Stimulated activated CD4-positive, alpha-beta T cell treated with anti-CD3 and anti-CD28 coated beads, Interleukin-1b, Interleukin-23, amount 100 ng/mL, for 24 hours (primary cell): ENCODE measurements at places on chromosomes 2 and 18.

GRCh38 chr2:105795575-105795934 lies 50.8 kb downstream of the NCK2 start:
- no peak for DNase-seq

GRCh38 chr2:61590214-61590613 lies 52.1 kb upstream of the XPO1 start:
- DNase-seq: no peak

DNA sequence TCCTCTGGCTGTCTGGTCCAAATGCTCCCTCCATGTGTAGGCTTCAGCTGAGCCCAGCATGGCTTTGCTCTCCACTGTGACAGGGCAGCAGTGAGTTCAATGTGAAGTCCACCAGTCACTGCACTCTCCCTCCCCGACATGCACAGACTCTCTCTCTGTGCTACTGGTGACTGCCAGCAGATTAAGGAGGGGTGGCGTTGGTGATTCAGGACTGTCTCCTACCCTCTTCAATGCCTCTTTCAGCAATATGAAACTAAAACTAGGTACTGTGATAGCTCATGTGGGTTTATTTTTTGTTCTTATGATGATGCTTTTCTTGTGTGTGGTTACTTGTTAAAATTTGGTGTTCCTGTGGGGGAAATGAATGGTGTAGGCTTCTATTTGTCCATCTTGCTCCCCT lies 201.0 kb upstream of the RBMS1 start:
- no peak for DNase-seq

DNA sequence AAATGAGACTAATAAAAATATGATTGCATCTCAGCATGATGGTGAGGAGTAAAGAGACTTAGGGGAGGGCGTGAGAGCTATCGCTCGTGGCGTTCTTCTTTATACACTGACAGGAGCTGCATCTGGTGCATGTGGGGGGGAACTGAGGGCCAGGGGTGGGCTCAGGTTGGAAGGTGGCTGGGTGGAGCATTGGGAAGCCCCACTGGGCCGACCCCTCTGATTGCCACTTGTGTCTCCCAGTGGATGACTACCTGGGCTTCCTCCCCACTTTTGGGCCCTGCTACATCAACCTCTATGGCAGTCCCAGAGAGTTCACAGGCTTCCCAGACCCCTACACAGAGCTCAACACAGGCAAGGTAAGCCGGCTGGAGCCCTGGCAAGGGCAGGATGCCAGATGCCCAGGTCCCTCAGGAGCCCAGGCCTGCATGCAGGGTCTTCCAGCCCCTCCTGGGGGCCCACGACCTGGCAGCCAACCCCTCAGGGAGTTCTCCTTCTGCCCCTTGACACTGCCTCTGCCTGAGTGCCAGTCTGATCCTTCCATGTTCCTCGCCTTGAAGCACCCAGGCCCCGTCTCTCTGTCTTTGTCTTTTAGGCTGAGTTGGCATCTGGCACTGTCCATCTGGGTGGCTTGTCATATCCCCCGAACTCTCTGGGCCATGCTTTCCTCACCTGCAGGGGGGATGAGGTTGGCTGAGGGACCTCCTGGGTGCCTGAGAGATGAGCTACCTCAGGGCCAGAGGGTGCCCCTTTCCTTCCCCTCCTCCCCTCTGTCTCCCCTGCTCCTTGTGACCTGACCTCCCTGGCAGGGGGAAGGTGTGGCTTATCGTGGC lies 97.7 kb downstream of the DYSF start:
- DNase-seq: no peak

GRCh38 chr2:160956243-160956802 lies 203.9 kb upstream of the TANK start:
- DNase-seq: no peak

- no peak for DNase-seq
Measured at GRCh38 chr2:174535757-174536703, 49.2 kb upstream of the GPR155 start.

- no peak for DNase-seq
Measured at GRCh38 chr2:27271631-27272340, 3.4 kb upstream of the DNAJC5G start.

- no peak for DNase-seq
Measured at GRCh38 chr2:108593547-108594098, 59.4 kb downstream of the LIMS1 start.

- no peak for DNase-seq
Measured at GRCh38 chr2:10279946-10280463, 22.7 kb upstream of the HPCAL1 start.

GRCh38 chr2:108080177-108080576 lies 93.9 kb downstream of the SLC5A7 start:
- no peak for DNase-seq
